ENCODE measurements at places on chromosomes 16 and 17. TPM values are rescaled to one million over a fixed set of nuclear protein-coding genes. Genes with fewer than 3 reads are reported as not detected.

DNA sequence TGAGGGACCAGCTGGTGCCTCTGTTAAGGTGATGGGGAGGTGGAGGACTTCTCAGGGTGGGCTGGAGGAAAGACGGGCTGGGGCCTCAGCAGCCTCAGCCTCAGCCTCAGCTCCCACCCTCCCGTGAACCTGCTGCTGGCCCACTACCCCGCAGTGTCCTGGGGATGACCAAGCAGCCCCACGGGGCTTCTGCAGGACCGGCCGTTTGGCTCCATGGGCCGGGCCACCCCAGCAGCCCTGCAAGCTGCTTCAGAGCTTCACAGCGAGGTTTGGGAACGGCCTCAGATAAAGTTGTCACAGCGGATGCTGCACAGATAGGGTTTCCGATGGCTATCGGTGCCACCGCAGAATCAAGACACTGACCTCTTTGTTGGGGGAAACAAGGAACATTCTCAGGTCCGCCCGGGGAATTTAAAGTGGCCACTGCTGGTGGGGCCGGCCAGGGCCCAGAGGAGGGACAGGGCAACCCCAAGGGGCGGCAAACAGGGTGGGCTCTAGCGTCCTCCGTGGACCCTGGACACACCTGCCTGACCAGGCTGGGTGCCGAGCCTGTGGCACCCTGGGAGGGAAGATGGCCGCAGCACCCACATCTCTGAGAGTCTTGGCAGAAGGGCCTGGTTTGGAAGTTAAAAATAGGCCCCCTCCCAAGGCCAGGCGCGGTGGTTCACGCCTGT, 47.8 kb upstream of the ZC3H18 start:
- no peak for DNase-seq

COG1 gene
- total RNA-seq, result 28.1 TPM

PVALEF gene
- total RNA-seq, result not detected

DNA sequence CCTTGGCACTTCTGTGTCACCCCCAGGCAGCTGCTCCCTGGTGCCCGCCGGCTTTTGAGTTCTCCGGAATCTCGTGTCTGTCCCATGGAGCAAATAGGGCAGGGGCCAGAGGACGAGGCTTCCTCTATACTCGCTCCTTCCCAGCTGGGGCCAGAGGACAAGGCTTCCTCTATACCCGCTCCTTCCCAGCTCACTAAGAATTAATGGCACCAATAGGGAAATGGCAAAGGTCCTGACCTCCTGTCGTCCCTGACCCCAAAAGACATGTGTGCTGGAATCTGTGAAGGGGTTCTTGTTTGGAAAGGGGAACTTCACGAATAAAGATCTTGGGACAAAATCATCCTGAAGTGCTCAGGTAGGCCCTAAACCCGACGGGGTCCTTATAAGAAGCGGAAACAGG, 7.6 kb downstream of the SGSH start:
- DNase-seq, result no peak
